Activated naive CD8-positive, alpha-beta T cell treated with anti-CD3 and anti-CD28 coated beads, Interleukin-2, amount 10 ng/mL, durations not matched to agents 7 days and 5 days (primary cell): ENCODE measurements at places on chromosomes 6 and 20. TPM values are rescaled to one million over a fixed set of nuclear protein-coding genes. Genes with fewer than 3 reads are reported as not detected.

The LKAAEAR1 gene
- 1.1 TPM for total RNA-seq

The VNN1 gene
- total RNA-seq, result not detected

The HBS1L gene
- total RNA-seq, result 72.7 TPM

The VWA7 gene
- 5.7 TPM for total RNA-seq

The OPRL1 gene
- 2.6 TPM for total RNA-seq

DNA sequence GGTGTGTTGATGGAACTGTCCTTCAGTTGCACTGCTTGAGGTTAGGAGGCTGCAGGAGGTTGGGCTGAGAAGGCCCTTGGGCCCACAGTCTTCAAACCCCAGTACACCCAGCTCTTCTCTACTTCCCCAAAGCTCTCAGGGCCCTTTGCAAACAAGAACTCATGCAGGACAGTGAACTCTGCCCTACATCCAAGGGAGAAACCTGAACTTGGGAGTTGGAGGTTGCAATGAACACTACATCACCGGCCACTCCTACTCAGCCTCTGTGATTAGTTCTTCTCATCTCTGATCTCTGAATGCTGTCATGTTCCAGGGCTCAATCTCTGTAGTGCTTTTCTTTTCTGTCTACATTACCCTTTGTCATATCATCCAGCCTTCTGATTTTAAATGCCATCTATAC lies 148.5 kb upstream of the PDE7B start:
- H3K4me3 ChIP-seq, result no peak overlapping the region
- H3K27ac ChIP-seq, result no peak overlapping the region
- H3K27me3 ChIP-seq, result no peaks in the 10 kb centered on the region

- no peak overlapping the region for H3K4me3 ChIP-seq
- DNase-seq, result no peak
- H3K27me3 ChIP-seq, result peaks cover 14% of the 10 kb centered on the region
- no peaks in the 10 kb centered on the region for H3K36me3 ChIP-seq
Observed at GRCh38 chr6:22036275-22036674, 260.6 kb downstream of the PRL start.

- no peak overlapping the region for H3K4me3 ChIP-seq
- no peak for DNase-seq
- H3K27ac ChIP-seq, result no peak overlapping the region
- H3K4me1 ChIP-seq, result peaks cover 22% of the 10 kb centered on the region
- no peaks in the 10 kb centered on the region for H3K27me3 ChIP-seq
Observed at GRCh38 chr6:15960740-15961634, 167.9 kb upstream of the MYLIP start.

DNA sequence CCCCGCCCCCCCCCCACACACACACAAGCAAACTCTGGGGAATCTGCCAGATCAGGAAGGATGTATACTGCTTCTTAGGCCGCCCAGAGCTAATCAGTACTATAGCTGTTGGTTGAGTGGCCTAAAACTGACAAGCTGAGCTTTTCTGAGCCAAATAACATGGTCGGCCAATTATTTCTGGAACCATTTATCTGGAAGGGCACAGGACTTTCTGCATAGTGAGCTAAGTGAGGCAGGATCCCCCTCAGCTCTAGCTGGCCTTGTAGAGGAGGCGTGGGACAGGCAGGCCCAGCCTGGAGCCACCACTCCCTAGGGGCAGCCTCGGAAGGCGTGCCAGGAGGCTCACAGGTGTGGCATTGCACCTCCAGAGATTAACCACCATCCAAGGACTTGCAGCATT lies 200.1 kb downstream of the TMEM242 start:
- no peak overlapping the region for H3K4me3 ChIP-seq
- H3K27me3 ChIP-seq, result no peaks in the 10 kb centered on the region
- peaks cover 11% of the 10 kb centered on the region for H3K36me3 ChIP-seq
- H3K27ac ChIP-seq, result no peak overlapping the region
- H3K4me1 ChIP-seq, result peaks cover 13% of the 10 kb centered on the region
- DNase-seq, result no peak

- DNase-seq, result no peak
- H3K36me3 ChIP-seq, result peaks cover 2% of the 10 kb centered on the region
- no peak overlapping the region for H3K4me3 ChIP-seq
Observed at GRCh38 chr6:127635091-127635490, 58.1 kb downstream of the C6orf58 start.

GRCh38 chr6:137495703-137496336 lies 1.6 kb upstream of the OLIG3 start:
- peak overlapping the region; percentile 39 for H3K27ac ChIP-seq
- no peaks in the 10 kb centered on the region for H3K36me3 ChIP-seq
- peak overlapping the region; percentile 51 for H3K4me3 ChIP-seq
- peaks cover 40% of the 10 kb centered on the region for H3K4me1 ChIP-seq
- H3K27me3 ChIP-seq, result peaks cover 90% of the 10 kb centered on the region
